ENCODE measurements at places on chromosomes 6 and 20.

DNA sequence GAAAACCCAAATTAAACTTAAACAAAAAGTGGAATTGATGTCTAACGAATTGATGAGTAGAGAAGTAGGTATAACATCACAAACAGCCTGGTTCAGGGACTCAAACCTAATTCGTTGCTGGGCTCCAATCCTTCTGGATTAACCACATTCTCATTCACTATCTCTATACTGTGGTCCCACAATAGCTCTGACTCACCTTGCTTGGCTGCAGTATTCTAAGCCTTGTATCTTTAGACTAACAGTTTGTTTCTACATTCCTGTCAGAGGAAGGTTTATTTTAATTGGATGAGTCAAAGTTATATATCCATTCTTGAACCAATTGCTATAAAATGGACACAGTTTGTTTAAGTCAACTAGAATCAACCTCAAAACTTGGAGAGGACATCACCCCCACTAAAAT lies 530.5 kb upstream of the PTCHD4 start:
- DNase-seq: no peak

DNA sequence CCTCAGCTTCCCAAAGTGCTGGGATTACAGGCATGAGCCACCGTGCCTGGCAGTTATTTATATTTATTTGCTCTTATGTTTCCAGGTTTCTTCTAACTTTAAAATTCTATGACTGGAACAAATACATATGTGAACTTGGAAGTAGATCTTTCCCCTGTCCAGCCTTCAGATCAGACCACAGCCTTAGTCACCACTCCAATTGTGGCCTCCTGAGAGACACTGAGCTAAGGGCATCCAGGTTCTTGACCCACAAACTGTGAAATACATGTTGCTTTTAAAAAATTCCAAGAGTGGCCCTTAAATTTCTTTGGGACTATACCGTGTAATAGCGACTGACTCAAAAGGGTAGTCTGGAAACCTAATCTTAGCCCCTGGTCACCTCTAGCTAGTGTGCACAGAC lies 1.5 kb upstream of the ADGRG6 start:
- DNase-seq: no peak

GRCh38 chr6:42914546-42914945 lies 1.3 kb upstream of the PTCRA start:
- DNase-seq: no peak

DNA sequence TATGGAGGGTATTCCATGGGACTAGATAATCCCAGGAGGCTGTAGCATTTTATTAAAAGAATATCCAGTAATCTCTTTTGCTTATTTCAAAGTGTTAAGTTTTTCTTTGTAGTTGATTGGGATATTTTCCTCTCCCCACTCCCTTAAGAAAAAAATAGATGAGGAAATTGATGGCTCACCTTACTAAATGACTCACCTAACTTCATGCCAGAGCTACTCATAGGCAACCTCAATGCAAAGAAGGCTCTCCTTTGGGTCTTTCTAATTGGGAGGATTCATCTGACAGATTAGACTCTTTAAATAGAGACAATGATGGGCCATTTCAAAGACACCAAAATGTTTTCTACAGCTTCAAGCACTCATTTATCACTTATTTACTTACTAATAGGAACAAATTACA lies 528.5 kb upstream of the BTBD3 start:
- DNase-seq: no peak

DNA sequence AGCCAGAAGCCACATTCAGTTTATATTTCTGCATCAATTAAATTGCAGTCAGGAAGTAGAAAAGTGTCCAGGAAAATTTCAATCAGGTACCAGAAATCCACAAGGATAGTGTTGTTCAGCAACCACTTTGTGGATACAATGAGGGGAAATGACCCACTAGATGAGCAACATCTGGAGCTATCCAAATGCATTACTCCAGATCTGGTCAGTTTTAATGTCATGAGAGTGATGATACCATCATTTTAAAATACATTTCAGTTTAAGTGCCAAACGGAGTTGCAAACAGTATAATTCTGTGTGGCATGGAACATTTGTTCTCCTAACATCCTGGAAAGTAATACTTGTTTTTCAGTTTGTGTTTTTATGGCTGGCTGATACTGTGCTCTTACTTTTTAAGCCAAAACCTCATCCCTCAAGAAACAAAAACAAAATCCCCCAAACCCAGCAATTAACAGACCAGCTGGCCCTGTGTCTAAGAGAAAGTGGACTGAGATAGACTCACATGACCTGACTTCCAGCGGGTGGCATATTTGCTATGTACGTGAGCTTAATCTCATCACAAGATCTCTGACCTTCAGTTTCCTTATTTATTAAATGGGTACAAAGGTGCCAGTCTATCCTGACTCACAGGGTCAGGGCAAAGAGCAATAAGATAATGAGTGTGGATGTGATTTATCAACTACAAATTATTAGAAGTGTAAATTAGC lies 58.8 kb upstream of the CNKSR3 start:
- no peak for DNase-seq

GRCh38 chr20:43590036-43590391 lies 723 bp upstream of the IFT52 start:
- DNase-seq: no peak

DNA sequence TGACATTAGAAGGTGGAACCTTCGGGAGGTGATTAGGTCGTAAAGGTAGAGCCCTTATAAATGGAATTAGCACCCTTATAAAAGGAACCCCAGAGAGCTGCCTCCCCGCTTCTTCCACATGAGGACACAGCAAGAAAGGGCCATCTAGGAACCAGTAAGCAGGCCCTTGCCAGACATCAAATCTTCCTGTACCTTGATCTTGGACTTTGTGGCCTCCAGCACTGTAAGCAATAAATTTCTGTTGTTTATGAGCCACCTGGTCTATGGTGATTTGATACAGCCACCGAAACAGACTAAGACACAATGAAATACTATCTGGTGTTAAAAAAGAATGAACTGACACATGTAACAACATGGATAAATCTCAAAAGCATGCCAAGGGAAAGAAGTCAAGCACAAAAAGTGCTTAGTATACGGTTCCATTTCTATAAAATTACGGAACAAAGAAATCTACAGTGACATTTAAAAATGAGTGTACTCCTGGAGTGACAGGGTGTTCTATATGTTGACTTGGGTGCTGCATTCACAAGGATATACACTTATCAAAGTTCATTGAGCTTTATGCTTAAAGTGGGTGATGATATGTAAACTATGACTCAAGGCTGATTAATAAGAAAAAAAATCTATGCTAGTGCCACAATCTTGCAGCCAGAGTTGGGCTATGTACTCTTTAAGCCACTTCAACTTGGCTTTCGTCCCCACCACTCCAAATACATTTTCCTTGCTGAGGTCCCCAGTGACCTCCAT lies 18.4 kb downstream of the SERPINB1 start:
- no peak for DNase-seq

DNA sequence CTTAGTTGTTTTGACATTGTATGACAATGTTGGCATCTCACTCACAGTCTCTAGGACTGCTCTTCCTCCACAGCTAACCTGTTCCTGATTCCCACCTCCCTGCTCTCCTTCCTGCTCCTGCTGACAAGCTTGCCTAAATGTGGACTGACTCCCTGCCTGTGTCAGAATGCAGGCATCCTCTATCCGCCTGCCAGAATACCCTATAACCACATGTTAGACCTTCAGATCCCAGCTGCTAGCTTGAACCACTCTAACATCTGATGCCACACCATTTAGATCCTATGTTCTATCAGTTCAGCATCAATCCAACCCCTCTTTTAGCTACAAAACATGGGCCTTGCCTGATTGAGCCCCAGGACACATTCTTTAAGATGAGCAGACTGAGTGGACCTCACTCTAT lies 12.2 kb downstream of the FILIP1 start:
- DNase-seq: no peak

GRCh38 chr6:20328266-20328923 lies 73.3 kb upstream of the E2F3 start:
- DNase-seq: no peak

DNA sequence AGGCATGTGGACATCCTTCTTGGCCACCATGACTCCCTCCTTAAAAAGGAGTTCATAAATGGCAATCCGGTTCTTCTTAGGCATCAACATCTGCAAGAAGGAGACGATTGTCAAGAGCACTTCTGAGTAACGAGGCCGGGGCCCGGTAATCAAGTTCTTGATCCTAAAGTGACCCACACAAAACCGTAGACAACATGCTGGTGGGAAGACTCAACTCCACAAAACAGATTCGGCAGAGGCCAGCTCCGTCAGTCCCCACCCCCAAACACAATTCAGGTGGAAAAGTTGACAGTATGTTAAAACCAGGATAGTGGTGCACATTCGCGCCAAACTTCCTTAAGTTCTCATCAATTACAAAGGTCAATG lies 754 bp downstream of the RPS10 start:
- no peak for DNase-seq

GRCh38 chr6:43172104-43173007 lies 1.3 kb downstream of the SRF start:
- peak; percentile 68 for DNase-seq

DNA sequence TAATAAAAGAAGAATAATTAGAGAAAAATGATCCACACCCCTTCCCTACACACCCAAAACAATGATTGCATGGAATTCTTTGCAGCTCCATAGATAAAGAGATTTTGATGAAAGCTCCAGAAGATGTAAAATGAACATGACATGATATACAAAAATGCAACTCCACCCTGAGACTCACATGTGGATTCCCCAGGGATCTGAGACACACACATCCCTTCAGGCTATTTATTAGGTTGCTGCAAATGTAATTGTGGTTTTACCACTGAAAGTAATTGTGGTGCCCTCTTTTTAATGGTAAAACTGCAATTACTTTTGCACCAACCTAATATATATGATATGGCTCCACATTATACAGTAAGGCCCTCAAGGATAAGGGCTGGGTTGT lies 40.4 kb upstream of the TBC1D7 start:
- DNase-seq: no peak

DNA sequence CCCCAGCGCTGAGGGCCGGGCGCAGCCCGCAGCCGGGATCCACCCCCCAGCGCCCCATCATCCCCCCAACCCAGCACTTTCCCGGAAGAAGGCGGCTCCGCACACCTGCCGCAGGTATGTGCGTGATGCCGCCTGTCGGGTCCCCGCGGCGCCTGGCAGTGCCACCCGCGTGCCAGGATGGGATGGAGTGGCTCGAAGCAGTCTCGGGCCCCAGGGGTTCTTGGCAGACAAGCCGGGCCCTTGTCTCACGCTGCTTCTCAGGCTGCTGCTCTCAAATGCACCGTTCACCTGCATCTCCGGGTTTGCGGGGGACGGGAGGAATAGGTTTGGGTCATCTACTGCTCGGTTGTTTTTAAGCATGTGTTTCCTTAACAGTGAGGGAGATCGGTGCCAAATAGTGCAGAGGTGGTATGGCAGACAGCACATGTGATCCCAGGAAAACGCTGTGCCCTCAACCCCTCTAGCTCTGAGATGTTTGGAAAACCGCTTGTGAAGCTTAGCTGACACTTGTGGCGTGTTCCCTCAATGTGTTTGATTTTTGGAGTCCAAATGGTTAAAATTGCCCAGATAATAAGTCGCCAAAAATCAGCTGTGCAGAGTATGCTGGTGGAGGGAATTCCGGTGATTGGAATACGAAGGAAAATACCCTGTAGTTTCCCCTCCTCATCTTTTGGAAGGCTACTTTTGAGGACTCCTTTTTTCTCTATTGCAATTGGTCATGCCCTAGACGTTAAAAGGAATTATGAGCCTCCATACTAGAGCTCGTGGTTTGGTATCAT lies 926 bp downstream of the MYLIP start:
- DNase-seq: peak; percentile 41

DNA sequence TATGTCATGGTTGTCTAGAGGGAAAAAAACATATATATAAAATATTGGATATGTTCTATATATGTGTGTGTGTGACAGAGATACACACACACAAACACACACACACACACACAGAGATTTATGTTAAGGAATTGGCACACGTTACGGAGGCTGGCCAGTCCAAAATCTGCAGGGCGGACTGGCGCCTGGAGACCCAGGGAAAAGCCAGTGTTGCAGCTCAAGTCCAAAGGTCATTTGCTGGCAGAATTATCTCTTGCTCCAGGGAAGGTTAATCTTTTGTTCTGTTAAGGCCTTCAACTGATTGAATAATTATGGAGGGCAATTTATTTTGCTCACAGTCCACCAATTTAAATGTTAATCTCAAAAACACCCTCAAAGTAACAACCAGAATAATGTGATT lies 37.5 kb upstream of the PDE7B start:
- DNase-seq: no peak

DNA sequence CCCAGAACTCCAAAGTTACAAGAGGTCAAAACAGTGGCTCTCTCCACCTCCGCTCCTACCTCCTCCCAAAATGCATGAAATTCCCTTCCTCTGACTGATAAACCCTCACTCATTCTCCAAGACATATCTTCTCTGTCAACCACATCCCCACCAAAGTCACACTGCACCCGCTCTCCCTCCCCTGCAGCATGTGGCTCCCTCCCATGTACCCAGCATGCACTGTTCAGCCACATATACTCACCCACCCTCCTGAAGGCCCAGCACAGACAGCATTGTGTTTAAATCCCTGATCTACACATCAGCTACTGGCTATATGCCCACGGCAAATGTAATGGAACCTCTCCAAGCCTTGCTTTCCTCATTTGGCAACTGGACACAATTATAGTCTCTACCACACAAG lies 5.5 kb upstream of the POU5F1 start:
- no peak for DNase-seq

- DNase-seq: no peak
Observed at GRCh38 chr6:14664621-14665315, 547.2 kb downstream of the CD83 start.

DNA sequence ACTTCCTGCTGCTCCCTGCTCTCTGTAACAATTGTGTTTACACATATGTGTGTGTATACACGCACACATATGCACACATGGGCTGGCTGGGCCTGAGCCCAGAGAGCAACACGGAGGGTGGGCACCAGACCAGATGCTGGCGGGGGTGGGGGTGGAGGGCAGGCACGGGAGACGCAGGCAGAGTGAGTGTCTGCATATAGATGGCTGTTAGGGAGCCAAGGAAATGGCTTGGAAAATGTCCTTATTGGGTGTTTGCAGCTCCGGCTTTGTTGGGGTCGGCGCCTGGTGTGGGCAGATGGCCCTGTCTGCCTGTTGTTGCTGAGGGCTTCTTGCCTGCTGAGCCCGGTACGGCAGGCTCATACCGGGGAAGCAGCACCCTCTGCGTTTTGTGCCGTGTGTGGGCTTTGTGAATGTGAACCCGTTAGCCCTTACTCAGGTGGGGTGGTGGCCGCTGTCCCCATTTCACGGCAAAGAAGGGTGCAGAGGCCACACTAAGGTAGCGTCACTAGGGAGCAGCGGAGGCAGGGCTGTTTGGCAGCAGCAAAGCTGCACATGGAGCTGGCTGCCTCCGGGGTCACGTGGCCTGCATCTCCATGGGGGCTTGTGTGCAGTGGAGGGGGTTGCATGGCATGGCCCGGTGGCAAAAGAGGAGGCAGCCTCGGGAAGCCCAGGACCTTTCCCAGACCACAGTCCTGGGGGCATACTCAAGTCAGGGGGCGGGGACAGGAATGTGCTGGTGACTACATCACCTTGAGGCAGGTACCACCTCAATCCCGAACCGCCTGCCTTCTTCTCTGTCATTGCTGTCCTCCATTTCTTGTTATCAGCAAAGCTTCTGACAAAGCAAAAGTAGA lies 47.4 kb upstream of the SRF start:
- DNase-seq: no peak

- DNase-seq: no peak
Observed at GRCh38 chr6:11363881-11364576, 131.6 kb upstream of the NEDD9 start.

Measured in CD4-positive, alpha-beta T cell treated with Interferon alpha-2 for 1 hour (primary cell).